OCI-LY7 (cell line): ENCODE measurements at places on chromosomes 16 and 17.

DNA sequence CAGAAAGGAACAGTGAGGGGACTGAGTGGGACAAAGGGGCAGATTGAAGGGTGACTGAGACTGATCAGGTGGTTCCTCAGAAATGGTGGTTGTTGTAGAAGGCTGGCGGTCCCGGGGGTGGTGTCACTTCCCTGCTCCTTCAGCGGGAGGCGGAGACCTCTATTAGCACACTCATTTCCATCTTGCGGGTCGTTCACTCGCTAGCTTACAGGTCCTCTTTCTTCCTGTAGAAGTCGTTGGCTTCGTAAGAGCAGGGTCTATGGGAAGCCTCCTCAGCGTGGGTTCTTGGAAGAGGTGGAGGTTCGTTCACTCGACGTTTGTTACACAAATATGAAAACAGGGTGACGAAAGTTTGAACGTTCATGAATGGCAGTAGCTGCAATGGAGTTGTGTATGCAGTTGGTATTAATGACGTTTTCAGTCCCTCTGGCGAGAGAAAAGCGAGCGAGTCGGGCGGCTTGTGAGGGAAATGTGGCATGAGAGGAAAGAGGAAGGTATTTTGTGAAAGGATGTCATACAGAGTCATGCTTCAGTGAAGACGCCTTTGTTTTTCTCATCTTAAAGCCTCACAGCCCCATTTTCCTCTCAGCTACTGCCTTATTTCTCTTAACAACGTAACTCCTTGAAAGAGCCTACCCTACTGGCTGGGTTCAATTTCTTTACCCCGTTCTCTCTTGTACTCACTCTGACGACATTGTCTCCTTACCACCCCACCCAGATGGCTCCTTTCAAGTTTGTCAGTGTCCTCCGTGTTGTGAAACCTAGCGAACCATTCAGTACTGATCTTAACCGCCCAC, 667 bp downstream of the EFCAB13 start:
- peak; percentile 70 for DNase-seq

DNA sequence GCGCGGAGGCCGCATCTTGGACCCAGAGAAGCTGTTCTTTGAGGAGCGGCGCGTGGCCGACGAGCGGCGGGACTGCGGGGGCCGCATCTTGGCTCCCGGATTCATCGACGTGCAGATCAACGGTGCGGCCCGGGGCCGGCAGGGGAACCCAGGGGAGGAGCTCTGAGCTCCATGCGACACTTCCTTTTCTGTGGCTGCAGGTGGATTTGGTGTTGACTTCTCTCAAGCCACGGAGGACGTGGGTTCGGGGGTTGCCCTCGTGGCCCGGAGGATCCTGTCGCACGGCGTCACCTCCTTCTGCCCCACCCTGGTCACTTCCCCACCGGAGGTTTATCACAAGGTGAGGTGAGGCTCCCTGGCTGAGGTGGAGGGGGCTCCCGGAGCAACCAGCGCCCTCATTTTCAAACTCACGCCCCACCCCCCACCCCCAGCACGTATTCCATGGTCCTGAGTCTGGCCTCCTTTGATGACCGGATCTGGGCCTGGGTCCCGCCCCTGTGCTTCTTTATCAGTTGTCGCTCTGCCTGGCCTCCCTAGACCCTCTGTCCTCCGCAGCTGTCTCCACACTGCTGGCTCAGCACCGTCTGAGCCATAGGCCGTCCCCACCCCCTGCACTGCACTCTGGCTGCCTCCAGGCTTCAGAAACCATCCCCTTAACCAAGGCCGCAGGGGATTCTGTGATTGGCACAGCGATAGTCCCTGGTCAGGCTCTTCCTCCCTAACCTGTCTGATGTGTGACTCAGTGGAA, 787 bp downstream of the AMDHD2 start:
- peak; percentile 57 for DNase-seq

DNA sequence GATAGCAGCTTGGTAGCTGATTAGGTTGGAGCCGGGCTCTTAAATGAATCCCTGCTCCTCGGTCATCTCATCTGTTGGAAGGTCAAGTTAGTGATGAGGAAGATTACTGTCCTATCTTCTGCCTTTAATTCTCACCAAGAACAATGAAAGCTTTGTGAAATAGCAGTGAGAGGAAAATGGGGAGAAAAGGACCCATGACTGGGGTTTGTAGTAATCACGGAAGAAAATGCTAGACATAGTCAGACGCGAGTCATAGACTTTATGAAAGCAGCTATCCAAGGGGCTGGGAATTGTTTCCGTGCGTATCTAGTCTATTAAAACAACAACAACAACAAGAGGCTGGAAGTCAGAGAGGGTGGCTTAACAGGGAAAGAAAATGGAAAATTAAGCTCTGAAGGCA, 18.3 kb downstream of the PIK3R5 start:
- DNase-seq: no peak

- DNase-seq: no peak
Measured at GRCh38 chr17:44307387-44308186, 814 bp upstream of the RUNDC3A start.

DNA sequence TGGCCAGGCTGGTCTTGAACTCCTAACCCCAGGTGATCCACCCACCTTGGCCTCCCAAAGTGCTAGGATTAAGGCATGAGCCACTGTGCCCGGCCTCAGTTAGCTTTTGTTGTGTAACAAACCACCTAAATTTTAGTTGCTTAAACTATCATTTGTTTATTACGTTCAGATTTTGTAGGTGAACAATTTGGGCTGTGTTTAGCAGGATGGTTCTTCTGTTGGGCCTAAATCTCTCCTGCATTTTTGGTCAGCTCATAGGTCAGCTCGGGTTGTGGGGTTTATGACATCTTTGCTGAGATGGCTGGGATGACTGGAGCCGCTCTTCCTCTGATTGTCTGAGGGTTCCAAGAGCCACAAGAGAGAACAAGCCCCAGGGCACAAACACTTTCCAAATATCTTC, 21.1 kb upstream of the NLRP1 start:
- no peak for DNase-seq

- peak; percentile 99 for DNase-seq
Measured at GRCh38 chr17:51260237-51261023, at the start of gene UTP18. UTP18 (plus strand) TSS chr17:51260546; CDS start chr17:51260585, 39 bp downstream.

DNA sequence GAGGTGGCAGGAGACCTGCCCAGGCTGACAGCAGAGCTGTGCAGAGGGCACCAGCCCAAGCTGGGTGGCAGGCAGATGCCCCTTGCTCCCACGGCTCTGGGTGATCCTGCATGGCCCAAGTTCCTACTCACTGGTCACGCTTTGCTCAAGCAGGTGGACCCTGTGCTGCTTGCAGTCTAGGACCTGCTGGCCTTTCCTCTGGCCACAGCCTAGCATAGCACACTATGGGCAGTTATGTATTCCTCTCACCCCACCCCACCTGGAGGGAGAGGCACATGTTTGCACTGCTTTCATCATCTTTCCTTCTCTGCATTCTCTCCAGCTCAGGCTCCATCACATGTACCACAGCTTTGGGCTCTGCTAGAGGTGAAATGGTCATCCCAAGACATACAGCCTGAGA, 19.6 kb upstream of the SREBF1 start:
- no peak for DNase-seq

GRCh38 chr17:82021107-82021899, 1.4 kb downstream of the CENPX start:
- DNase-seq: peak; percentile 82

DNA sequence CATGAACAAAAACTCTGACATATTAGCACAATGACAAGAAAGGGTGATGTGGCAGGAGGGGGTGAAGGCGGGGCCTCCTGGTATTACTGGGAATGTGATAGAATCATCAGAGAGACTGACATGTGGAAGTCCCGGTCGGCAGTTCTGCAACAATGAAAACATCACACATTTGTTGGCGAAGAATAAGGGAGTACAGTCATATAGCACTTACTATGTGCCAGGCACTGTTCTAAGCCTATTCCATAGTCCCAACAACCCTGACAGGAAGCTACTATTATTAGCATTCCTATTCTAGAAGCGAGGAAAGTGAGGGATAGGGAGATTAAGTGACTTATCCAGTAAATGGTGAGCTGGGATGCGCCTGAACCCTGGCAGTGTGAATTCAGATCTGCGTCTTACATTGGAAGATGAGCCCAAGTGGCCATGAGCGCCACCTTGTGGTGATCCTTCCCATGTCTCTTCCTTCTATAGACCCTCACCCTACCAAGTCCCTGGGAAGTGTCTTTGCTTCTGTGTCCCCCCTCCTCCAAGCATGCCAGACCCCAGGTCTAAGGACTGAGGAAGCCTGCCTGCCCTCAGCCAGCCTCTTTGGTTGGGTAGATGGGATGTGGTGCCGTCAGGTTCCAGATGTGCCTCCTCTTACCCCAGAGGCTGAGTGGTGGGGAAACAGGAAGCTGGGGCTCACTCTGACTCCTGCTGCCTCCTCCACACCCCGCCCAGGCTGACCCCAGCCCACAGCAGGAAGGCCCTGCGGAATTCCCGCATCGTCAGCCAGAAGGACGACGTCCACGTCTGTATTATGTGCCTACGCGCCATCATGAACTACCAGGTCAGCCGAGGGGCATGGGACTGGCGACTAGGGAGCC, 14.0 kb downstream of the FMNL1 start:
- peak; percentile 79 for DNase-seq

GRCh38 chr17:1759529-1759928, 2.3 kb upstream of the SERPINF1 start:
- DNase-seq: no peak

DNA sequence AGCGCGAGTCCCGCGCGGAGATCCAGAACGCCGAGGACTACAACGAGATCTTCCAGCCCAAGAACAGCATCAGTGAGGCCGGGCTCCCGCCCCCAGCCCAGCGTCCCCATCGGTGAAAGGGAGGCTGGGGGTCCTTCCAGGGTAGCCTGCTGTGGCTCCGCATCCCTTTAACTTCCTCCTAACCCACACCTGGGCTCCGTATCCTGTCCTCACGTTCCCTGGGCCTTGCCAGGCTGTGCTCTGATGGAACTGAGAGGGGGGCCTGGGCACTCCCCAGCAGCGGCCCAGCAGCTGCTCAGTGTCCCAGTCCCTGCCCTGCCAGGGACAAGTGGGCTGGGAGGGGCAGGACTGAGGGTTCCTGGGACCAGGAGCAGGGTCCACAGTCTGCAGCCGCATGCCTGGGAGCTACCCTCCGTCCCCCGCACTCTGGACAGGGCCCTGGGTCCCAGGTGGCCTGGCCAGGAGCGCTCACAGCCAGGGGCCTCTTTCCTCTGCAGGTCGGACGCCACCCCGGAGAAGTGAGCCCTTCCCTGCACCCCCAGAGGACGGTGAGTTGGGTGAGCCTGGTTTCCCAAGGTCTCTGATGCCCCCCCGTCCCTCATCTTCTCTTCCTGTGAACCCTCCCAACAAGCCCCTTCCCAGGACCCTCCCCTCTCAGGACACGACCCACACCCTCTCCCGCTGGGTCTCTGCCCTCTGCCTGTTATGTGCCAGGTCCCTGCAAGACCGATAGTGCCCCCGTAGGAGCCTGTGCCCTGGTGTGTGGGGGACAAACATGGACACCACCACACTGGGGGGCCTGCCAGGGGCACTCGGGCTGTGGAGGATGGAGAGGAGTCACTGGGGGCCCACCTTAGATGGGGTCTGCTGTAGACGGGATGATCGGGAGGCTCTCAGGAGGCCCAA, 18.1 kb downstream of the KATNB1 start:
- no peak for DNase-seq

- peak; percentile 64 for DNase-seq
Measured at GRCh38 chr17:32936894-32937500, 9.0 kb downstream of the TMEM98 start.

GRCh38 chr17:38559051-38559879, 46.5 kb downstream of the SRCIN1 start:
- DNase-seq: peak; percentile 80

DNA sequence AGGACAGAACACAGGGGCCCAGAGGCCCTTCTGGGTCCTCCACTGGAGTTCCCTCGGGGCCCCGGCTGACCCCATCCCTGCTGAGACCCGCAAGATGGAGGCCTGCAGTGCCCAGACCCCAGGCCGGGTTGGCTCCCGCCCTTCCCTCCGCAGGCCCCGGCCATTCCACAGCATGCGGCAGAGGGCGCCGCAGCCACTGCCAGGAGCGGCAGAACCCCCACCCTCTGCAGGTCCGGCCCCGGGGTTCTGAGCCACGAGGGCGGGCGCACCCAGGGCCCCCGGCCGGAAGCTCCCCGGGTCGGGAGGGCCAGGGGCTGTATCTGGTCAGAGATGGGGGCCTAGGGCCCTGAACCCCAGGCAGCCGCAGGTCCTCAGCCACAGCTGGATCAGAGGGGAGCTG, 2.4 kb upstream of the PERCC1 start:
- peak; percentile 49 for DNase-seq

DNA sequence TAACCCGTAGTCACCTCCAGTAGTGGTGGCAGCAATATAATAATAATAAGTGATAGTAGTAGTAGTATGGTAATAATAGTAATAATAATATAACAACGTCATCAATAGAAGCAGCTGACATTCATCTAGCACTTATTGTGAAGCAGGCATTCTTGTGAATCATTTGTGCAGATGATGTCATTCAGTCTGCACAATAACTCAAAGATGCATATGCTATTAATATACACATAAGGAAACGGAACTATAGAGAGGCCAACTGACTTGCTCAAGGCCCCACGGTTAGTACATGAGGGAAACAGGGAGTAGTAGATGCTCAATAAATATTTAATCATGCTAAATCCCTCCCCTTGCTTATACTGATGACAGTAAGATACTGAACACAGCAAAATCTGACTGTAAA, 35.4 kb upstream of the GAN start:
- no peak for DNase-seq

DNA sequence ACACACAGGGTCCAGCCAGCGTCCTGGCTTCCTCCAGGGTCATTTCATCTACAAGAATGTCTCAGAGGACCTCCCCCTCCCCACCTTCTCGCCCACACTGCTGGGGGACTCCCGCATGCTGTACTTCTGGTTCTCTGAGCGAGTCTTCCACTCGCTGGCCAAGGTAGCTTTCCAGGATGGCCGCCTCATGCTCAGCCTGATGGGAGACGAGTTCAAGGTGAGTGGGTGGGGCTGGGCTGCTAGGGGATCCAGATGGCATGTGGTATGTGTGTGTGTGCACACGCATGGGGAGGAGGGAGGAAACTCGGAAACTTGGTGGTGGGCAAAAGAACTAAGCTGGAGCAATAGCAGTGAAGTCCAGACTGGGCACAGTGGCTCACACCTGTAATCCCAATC, 11.5 kb downstream of the CETP start:
- DNase-seq: no peak

DNA sequence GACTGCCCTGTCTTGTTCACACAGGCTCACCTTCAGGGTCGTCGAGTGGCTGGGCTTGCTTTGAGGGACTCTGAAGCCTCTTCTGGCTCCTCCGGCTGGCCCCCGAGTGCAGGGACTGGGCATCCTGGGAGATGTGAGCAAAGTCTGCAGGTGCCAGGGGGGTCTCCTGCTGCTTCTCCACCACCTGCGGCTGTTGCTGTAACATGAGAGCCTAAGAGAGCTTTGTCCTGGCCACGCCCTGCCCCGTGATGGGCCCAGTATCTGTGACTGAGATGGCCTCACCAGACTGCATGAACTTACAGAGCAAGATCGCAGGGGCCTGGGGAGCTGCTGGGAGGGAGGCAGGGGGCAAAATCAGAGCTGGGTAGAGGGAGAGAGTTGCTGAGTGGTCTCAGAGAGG, 12.5 kb downstream of the ERN2 start:
- no peak for DNase-seq
